ENCODE measurements at places on chromosomes 12 and 14.

DNA sequence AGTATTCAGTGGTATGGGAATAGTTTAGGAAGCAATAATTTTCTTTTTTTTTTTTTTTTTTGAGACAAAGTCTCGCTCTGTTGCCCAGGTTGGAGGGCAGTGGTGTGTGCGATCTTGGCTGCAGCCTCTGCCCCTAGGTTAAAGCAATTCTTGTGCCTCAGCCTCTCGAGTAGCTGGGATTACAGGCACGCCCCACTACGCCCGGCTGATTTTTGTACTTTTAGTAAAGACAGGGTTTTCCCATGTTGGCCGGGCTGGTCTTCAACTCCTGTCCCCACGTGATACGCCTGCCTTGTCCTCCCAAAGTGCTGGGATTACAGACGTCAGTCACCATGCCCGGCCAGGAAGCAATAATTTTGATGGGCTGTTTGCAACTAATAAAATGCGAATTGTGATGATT lies 62.1 kb downstream of the ATG14 start:
- DNase-seq: no peak

DNA sequence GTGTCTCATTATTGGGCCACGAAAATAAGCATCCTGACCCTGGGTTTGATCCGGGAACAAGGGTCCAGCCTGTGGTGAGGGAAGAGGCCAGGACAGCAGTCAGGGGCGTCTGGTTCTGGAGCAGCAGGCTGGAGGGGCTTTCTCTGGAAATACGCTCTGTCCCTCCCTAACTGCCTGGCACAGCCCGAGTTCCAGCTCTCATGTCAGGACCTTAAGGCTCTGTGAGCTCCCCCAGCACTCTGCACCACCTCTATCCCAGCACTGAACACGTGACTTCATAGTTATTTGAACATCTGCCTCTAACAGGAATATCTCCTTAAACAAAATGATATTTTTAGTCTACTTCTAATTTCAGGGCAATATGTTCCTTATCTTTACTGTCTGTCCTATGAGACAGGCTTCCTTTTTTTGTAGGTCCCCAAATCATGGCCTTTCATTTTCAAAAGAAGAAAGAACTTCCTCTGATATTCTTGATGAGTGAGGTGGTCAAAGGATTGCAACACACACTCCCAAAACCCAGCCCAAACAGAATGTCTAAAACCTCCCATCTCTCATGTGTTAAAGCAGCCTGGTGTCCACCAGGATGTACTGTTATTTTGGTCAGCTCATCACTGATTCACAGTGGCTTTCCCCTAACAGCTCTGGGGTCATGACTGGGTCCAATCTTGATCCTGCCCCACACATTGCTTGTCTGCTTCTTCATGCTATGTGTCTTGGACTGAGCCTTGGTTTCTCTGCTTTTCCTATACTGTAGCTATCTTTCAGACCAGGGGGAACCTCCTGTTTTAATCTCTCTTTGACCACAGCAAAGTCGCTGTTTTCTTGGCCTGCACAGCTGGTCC lies 9.7 kb downstream of the AQP6 start:
- no peak for DNase-seq

DNA sequence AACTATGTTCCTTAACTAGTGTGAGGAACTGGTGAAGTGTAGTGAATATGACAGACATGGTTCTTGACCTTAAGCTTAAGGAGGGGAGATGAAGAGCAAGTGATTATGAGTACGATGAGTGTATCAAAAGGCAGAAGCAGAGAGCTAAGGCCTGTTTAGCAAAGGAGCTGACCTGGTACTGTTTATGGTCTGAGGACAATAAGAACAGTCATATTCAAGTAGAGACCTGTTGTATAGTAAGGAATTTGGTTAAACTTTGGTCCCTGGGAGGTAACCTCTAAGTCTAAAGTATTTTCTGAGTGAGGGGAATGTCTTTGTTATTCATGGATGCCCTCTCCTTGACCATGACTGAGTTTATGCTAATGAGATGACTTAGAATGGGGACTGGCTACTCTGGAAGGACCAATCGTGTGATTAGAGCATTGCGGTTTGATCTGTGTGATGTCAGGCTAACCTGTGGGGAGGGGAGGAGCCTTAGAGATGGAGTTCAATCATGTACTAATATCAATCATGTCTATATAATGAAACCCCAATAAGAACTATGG lies 389.3 kb downstream of the BMP4 start:
- DNase-seq: no peak

DNA sequence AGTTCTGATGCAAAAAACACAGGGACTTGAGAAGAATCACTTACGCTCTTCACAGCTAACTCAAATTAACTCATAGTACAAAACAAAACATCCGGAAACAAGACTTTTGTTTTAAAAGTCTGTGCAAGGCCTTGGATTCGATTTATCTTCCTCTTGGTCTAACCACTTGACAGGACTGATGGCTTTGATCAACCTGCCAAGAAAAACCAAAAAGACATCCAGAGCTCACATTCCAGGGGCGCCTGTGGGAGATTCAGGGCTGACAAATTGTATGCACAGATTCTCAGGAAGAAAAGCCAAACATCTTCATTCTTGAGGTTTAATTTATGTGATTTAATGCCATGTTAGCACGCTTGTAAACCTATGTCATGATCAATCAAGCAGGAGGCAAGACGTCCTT lies 129.1 kb upstream of the TMCC3 start:
- DNase-seq: no peak

- no peak for DNase-seq
Measured at GRCh38 chr14:23445773-23446172, 10.3 kb upstream of the MYH7 start.

- no peak for DNase-seq
Measured at GRCh38 chr14:22474730-22475351, 114.2 kb downstream of the DAD1 start.

- no peak for DNase-seq
Measured at GRCh38 chr12:46886541-46887041, 60.8 kb upstream of the SLC38A4 start.

- no peak for DNase-seq
Measured at GRCh38 chr12:70910666-70911065, 9.9 kb downstream of the PTPRR start.

- no peak for DNase-seq
Measured at GRCh38 chr12:14619741-14620501, 52.2 kb upstream of the PLBD1 start.

GRCh38 chr14:76195003-76195402 lies 43.3 kb downstream of the GPATCH2L start:
- no peak for DNase-seq

GRCh38 chr14:40280652-40281051 lies 848.4 kb upstream of the FBXO33 start:
- DNase-seq: no peak

- DNase-seq: no peak
Measured at GRCh38 chr14:20583908-20584307, 3.9 kb downstream of the RNASE11 start.

DNA sequence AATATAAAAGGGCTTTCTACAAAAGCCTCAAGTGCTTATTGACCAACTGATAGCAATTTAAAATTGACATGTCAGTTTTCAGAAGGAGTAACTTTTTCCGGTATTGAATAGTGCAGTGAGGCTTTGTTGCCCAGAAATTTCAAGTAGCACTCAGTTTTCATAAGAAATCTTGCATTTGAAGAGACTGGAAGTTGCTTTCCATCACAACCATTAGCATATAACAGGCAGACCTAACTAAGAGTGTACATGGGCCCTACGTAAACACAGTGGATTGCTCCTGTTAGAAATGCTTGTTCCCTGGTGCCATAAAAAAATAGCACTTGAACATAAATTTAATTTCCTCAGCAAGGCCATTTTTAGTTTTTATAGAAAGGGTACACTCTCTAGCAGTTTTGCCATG lies 117.9 kb downstream of the TMTC2 start:
- DNase-seq: no peak

DNA sequence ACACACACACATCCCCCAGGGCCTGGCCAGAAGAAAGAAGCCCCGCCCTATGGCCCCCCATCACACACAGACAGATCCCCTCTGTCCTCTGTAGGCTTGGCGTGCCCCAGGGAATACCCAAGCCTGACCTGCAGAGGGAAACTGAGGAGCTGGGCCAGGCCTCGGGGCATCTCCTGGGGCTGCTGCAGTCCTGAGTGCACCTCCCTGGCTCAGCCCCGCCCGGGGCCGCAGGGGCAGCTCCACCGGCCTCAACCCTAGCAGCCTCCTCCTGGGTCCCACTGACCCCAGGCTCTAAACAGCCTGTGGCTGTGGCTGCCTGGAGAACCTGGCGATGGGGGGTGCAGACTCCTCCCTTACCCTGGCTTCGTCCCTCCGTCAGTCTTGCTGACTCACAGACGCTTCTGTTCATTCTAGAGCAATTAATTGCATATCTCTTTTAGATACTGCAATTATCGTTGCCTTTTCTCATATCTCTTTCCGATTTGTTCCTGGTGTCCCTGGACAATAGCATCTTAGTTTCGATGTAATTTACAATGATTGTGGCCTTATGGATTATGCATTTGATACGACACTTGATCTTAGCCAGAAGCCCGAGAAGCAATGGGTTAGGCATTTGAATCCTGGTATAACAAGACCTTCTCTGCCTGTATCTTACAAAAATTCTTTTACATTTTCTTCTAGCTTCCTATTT lies 45.8 kb upstream of the EIF5 start:
- DNase-seq: no peak
